H1 (cell line): ENCODE measurements at places on chromosomes 7 and 10.

GRCh38 chr10:102433619-102434046, 1.3 kb upstream of the CUEDC2 start:
- no peak for DNase-seq

DNA sequence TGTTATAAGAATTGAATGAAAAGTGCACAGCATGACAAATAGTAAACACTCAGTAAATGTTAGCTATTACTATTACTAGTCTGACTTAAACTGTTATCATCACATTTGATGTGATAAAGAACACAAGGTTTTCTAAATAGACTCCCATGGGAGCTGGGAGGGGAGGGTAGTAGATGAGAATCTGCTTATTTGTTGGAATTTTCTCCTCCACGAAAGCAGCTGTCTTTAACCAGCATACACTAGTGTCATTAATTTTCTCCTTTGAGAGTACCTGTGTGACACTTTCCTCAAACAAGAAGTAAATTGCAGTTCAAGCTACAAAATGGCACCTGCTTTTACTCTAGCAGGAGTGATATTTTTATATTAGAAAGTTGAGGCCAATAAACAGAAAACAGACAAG, 200.1 kb downstream of the SKAP2 start:
- DNase-seq = no peak

- no peak for DNase-seq
These were observed 59.4 kb upstream of the CAMK2B start for GRCh38 chr7:44384586-44385433.

DNA sequence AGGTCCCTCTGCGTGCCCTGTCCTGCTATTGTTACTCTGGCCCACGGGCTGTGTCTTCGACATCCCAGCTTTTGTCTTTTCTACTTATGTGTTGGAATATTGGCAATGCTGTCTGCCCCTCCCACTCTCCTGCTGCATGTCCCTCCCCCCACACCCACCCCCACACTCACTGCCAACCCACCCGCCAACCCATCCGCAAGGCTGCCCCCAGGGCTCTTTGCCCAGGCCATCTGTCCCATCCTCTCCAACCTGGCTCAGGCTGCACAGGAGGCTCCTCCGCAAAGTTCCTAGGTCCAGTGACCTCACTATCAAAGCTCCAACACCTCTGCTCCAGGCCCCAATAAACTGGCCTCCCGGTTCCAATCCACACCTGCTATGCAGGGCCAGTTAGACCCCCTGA, 167.1 kb upstream of the PRR15 start:
- no peak for DNase-seq

GRCh38 chr7:30836991-30837390, 65.8 kb downstream of the MINDY4 start:
- DNase-seq = no peak

DNA sequence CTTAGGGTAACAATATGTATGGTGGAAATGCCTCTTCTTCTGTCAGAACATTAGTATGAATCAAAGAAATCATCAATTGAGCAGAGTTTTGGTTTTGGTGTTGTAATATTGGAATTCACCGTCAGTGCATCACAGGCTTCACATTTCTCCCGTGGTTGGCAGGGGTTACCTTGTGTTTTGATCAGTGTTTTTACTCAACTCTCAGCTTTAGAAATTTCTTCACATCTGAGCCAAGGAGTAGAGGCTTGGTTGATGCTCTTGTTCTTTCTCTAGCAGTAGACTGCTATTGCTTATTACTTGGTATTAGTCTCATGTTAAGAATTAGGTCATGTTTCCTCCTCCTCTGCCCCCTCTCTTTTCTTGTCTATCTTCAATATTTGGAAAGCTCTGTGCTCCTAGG, 188.8 kb upstream of the SMIM30 start:
- DNase-seq = no peak

DNA sequence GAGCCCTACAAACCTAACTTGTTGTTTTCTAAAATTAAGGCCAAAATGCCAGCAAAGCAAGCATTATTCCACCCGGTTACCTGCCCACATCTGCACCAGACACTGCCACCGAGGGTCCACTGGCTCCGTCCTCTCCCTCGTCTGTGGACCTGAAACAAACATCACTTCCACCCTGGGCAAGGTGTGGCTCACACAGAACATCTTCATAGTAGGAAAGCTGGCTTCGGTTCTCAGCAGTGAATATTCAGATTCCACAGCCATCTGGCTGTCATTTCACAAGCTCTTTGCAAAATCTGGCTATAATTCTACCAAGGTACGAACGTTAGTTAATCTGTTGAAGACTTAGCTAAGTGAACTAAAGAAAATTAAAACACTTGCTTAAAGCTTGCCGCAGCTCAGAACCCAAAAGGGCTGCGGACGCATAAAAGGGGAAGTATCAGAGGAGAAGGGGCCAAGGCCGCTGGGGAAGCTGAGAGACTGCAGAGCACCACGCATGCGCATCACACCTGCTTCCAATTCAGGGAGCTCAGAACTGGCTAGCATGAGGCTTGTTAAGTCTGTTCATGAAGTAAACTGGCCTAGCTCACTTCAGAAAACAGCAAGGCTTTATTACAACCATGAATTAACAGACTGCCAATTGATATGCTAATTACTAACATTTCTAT, 46.1 kb downstream of the PTPRN2 start:
- DNase-seq = no peak

GRCh38 chr10:48934672-48935501, 4.8 kb downstream of the LRRC18 start:
- DNase-seq = no peak

DNA sequence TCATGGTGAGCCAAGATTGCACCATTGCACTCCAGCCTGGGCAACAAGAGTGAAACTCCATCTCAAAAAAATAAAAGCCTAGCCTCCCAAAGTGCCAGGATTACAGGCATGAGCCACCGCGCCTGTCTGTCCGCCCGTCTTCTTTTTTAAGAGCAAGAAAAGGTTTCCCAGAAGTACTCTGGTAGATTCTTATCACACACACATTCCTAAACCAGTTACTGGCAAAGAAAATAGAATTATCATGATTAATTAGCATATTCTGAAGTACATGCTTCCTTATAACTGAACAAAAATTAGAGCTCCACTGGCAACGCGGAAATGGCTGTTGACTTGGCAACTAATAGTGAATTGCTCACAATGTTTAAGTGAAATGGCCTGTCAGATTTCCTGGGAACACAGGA, 87.0 kb downstream of the ADK start:
- DNase-seq = no peak

DNA sequence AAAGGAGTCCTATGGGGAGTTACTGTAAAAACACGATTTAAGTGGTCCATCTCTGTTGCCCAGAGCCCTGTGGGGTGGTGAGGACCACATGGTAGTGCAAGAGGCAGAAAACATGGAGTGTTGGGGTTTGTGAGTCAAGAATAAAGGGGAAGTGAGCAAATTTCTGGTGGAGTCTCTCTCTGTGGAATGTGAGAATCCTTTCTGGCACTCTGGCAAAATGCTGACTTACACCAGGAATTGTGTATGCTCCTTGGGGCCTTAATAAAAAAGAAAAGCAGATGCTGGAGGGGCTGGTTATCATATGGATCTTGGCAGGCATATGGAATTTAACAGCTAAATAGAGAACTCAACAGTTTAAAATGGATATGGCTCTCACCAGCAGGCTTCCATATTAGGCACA, 486.0 kb downstream of the TNS3 start:
- DNase-seq = no peak

GRCh38 chr10:98456686-98457482, 10.1 kb upstream of the HPS1 start:
- no peak for DNase-seq

DNA sequence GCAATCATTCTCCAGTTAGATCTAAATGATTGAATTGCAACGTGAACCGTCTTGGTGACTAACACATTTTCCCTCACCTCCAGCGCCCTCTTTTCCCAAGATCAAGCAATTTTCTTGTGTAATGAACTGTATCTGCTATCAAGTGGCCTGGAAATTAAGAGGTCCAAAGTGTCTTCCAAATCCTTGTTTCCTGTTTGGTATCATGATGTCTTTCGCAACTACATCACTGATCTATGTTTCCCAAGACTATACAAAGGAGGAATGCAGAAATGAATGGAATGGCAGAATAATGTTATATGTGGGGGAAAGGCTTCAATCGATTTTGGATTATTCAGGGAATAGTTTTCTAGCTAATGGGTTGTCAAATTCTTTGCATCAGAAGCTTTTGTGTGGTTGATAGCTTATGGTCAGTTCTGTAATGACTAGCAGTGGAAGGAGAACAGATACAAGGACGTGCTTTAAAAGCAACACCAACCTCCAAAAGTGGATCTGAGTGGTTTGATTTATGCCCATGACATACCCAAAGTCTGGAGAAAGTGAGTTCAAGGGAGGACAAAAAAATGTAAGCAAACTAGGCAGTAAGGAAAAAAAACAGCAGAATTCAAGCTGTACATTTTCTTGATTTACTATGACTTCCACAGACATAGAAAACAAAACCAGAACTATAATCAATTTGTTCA, 14.6 kb upstream of the ZEB1 start:
- no peak for DNase-seq

GRCh38 chr10:34498821-34499220, 316.3 kb downstream of the PARD3 start:
- DNase-seq = no peak

- no peak for DNase-seq
These were observed 2.1 kb downstream of the CAV2 start for GRCh38 chr7:116501425-116502167.

- DNase-seq = no peak
These were observed 663.6 kb downstream of the PARD3 start for GRCh38 chr10:34151481-34151880.

DNA sequence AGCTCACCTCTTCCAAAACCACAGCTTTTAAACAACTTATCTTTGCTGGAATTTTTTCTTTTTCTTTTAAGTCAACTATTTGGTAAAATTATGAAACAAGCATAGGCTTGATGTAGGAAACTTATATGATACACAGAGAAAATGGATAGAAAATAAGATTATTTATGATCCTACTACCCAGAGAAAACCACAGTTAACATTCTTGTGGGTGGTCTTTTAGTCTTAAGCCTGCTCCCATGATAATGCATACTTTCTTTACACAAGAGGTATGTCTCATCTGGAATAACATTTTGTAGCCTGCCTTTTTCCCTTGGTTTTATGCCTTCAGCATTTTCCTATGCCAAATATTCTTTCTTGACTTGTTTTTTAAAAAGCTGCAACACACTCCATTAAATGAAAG, 21.4 kb downstream of the PLPP4 start:
- DNase-seq = no peak
